Activated T-cell treated with anti-CD3 and anti-CD28 coated beads, Interleukin-2, amount 50 U/mL, for 72 hours (primary cell): ENCODE measurements at places on chromosomes 1 and 21. TPM values are rescaled to one million over a fixed set of nuclear protein-coding genes. Genes with fewer than 3 reads are reported as not detected.

GRCh38 chr1:243959998-243960397 is 91.1 kb upstream of the ZBTB18 start:
- no peak overlapping the region for H3K4me3 ChIP-seq
- DNase-seq: no peak
- no peaks in the 10 kb centered on the region for H3K4me1 ChIP-seq
- H3K36me3 ChIP-seq: no peaks in the 10 kb centered on the region

- H3K4me3 ChIP-seq: no peak overlapping the region
- H3K27me3 ChIP-seq: peaks cover 7% of the 10 kb centered on the region
- H3K36me3 ChIP-seq: peaks cover 2% of the 10 kb centered on the region
Observed at GRCh38 chr1:232194424-232194823, 435.5 kb downstream of the SIPA1L2 start.

C1orf87 gene
- not detected for total RNA-seq

PTPN22 gene
- 59.8 TPM for total RNA-seq

TMEM240 gene
- total RNA-seq: 1.0 TPM
